ENCODE measurements at places on chromosomes 7 and 10.

DNA sequence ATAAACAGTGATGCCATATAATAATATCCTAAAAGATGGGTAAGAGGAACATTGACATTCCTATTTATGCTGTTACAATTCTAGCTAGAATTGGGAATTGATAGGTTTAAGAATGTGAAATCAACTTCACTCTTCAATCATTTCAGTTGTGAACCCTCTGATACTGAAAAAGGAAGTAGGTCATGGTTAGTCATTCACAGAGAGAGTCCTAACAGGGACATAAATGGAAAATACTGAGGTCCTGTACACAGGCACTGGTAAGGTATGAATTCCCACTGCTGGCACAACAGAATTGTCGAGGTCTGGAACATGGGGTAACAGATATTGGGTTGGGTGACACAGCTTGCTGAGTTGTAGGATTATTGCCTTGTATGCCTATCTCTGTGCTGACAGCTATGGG lies 289.4 kb upstream of the LRRN3 start:
- no peak for DNase-seq

GRCh38 chr10:72015841-72016240 lies 51.6 kb downstream of the CHST3 start:
- no peak for DNase-seq

- no peak for DNase-seq
Observed at GRCh38 chr7:156386097-156386496, 254.5 kb upstream of the RNF32 start.

- peak; percentile 94 for DNase-seq
Observed at GRCh38 chr7:90346336-90347125, at the start of gene GTPBP10. Gene GTPBP10 (plus strand): TSS chr7:90346716. CDS start chr7:90346742, 26 bp downstream.

DNA sequence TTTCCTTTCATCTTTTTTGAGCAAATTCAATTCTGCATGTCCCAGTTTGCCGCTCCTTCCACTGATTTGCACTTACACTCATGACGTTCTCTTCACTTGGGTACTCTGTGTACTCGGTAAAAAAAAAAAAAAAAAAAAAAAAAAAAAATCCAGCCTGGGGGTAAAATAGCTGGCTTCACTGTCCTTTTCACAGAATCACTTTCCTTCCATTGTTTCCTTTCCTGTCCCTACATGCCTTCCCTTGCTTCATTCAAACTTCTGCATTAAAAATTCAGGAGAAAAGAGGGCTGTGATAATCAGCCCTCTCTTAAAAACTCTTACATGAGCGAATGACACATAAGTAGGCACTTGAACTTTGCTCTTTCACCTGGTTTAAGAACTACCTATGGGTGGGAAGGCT lies 8.7 kb downstream of the ANKRD1 start:
- DNase-seq: no peak

Data from mesenchymal stem cell (in vitro differentiated cells and primary cell).